Activated naive CD4-positive, alpha-beta T cell treated with Interleukin-2 at 50 U/mL for 16 hours (primary cell): ENCODE measurements at places on chromosomes 16 and 17.

GRCh38 chr17:1890758-1891450 is 61.1 kb downstream of the RPA1 start:
- DNase-seq: peak; percentile 9

DNA sequence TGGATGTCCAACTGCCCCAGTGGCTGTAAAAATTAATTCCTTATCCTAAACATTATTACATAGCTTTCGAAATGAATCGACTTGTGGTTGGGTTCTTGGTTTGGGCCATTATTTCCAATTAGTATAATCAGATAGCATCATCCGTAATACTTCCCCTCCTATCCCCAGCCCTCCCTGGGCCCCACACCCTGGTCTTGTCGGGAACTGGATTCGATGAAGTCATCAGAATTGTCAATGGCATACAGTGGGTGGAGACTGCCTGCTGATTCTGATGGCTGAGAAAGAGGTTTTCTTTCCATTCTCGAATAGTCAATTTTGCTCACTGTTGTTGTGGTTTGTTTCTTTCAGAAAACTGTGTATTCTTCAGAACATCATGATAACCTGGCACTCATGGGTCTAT is 395.1 kb downstream of the SEC14L1 start:
- peak; percentile 12 for DNase-seq

DNA sequence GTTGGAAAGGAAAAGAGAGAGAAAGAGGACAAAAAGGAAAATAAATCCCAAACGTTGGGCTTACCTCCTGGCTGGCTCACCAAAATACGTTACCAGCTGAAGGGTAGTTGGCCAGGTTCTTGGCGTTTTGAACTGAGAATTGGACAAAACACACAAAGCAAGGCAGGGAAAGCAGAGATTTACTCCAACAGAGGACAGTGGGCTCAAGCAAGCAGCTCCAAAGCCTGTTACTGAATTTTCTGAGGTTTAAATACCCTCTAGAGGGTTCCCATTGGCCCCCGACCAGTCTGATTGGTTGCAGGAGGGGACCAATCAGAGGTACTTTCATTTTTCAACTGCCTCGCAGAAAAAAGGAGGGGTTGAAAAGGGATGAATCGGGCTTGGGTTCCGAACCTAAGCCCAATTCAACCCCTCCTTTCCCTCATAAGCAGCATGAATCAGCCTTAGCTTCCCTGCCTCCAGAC is 55.6 kb upstream of the ALOX12 start:
- DNase-seq: no peak

GRCh38 chr17:71625330-71625729 is 495.5 kb upstream of the SOX9 start:
- DNase-seq: no peak

- peak; percentile 19 for DNase-seq
Observed at GRCh38 chr17:74089869-74090464, 113.5 kb upstream of the RPL38 start.

DNA sequence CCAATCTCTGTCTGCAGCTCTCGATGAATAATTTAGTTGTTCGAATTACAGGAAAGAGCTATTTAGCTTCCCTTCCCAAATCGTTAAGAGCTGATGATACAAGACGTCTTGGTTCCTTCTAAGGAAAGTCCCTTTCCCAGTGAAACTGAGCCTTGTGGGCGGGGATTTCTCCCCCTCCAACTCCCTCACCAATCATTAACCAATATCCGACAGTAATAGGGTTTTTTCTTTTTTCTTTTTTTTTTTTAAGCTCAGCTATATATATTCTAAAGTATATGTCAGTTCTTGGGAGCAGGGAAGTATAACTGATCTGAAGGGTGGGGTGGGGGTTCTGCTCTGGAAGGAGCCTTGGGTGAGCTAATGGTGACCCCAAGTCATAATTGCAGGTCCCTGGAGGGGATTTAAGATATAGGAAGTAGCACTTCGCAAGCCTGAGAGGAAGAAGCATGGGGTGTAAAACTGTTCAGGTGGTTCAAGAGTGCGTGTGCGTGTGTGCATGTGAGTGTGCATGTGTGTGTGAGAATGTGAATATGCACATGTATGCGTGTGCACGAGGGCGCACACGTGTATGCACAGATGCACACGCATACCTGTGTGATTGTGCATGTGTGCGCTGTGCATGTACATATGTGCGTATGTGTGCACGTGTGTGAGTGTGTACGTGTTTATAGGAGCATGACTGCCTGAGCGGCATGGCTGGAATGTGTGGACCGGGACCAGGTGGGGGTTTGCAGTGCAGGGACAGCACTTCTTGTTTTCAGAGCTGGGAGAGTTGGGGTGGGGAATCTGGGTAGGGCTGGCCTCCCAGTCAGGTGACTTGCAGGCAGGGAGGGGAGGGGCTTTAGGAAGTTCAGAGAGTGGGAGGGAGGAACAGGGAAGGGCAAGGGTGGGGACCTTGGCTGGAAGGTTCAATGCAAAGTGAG is 42.7 kb downstream of the SOCS3 start:
- DNase-seq: no peak

- DNase-seq: no peak
Observed at GRCh38 chr17:39608142-39608981, 642 bp upstream of the NEUROD2 start.

- DNase-seq: no peak
Observed at GRCh38 chr17:72165192-72165866, 44.5 kb downstream of the SOX9 start.

GRCh38 chr16:15897121-15897780 is 8.8 kb upstream of the CEP20 start:
- DNase-seq: no peak
